ENCODE measurements at places on chromosomes 3 and 15.

- peak; percentile 95 for DNase-seq
Observed at GRCh38 chr3:99355465-99355864, 282.9 kb upstream of the COL8A1 start.

- peak; percentile 75 for DNase-seq
Observed at GRCh38 chr3:128548426-128549282, 55.7 kb upstream of the GATA2 start.

GRCh38 chr3:105959851-105960250, 91.0 kb upstream of the CBLB start:
- no peak for DNase-seq

DNA sequence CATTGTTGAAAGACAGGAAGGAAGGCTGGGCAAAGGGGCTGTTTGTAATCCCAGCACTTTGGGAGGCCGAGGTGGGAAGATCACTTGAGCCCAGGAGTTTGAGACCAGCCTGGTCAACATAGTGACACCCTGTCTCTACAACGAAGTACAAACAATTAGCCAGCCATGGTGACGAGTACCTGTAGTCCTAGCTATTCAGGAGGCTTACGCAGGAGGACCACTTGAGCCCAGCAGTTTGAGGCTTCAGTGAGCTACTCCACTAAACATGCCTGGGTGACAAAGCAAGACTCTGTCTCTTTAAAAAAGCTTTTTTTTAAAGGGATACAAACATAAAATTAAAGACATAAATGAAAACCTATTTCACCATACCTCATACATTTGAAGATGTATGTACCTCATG, 11.1 kb downstream of the SERP1 start:
- DNase-seq, result no peak

- DNase-seq, result no peak
Observed at GRCh38 chr15:40499931-40500330, 29.1 kb downstream of the CHST14 start.

DNA sequence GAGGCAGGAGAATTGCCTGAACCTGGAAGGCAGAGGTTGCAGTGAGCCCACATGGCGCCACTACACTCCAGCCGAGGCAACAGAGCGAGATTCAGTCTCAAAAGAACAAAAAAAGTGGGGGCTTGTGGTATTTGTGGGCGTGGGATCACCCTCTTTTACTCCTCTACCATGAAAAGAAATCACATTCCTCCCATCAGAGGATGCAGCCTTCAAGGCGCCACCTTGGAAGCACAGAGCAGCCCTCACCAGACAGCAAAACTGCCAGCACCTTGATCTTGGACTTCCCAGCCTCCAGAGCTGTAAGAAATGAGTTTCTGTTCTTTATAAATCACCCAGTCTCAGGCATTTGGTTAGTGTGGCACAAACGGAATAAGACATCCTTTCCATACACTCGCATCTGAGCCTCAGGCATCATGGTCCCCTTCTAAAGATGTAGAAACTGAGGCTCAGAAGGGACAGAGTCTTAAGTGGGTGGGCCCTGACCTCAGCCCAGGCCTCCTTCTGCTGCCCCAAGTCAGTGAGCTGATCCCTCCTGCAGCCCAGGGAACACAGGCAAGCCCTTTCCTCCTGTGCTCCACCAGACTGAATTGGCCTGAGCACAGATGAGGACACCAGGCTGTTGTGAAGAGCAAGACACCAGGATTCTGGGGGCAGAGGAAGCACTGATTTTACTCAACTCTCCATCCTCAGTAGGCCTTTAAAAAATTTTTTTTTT, 201.7 kb upstream of the LINGO1 start:
- DNase-seq, result no peak

GRCh38 chr3:23479026-23479425, 275.9 kb downstream of the UBE2E2 start:
- no peak for DNase-seq

DNA sequence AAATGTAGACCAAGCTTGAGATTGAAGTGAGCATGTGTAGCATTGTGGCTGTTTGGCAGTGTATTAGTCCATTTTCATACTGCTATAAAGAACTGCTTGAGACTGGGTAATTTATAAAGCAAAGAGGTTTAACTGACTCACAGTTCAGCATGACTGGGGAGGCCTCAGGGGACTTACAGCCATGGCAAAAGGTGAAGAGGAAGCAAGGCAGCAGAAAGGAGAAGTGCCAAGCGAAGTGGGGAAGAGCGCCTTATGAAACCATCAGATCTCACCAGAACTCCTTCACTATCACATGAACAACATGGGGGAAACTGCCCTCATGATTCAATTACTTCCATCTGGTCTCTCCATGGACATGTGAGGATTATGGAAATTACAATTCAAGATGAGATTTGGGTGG, 8.6 kb upstream of the CERS3 start:
- DNase-seq, result no peak

GRCh38 chr3:139509631-139510030, 29.9 kb downstream of the RBP1 start:
- DNase-seq, result no peak

DNA sequence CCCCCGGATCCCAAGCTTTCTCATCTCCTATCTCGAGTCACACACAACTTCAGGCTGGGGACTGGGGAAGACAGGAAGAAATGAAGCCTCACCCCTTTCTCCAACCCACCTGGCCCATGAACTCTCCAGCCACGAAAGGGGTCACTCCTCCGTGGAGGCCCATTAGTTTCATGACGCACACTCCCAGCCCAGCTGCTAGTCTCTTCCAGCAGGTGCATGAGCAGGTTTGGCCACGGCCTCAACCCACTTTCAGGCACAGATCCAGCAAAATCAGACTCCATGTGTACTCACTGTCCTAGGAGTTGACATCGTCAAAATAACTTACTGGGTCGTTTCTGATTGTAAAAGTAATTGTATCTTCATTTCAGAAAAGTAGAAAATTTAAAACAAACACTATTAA, 76.6 kb downstream of the C3orf70 start:
- no peak for DNase-seq

- peak; percentile 57 for DNase-seq
Observed at GRCh38 chr15:62306851-62307504, 141.9 kb upstream of the C2CD4B start.

- no peak for DNase-seq
Observed at GRCh38 chr3:43379343-43379742, 93.0 kb downstream of the SNRK start.

- DNase-seq, result peak; percentile 75
Observed at GRCh38 chr3:46378426-46378942, 7.7 kb downstream of the CCR5 start.

GRCh38 chr3:143215059-143215458, 95.5 kb downstream of the CHST2 start:
- no peak for DNase-seq

DNA sequence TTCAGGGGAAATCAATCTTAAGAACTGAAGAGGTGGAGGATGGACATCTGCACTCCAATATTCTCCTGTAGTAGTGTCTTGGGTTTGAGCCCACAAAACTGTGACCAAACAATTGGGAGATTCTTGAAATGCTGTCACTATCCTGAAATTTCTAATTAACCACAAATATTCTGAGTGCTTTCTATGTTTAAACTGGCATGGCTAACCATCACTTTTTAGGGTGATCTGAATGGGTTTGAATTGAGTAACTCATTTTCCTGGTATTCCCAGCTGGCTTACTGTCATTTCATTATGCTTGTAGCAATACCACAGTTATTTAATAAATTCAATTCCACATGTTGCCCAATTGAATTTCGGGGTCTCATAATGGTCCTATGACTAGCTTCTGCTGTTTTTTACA, 216.9 kb upstream of the DCBLD2 start:
- no peak for DNase-seq

- no peak for DNase-seq
Observed at GRCh38 chr15:89377842-89378295, 43.2 kb upstream of the POLG start.

- DNase-seq, result no peak
Observed at GRCh38 chr3:37395286-37395685, 220.9 kb upstream of the LRRFIP2 start.

DNA sequence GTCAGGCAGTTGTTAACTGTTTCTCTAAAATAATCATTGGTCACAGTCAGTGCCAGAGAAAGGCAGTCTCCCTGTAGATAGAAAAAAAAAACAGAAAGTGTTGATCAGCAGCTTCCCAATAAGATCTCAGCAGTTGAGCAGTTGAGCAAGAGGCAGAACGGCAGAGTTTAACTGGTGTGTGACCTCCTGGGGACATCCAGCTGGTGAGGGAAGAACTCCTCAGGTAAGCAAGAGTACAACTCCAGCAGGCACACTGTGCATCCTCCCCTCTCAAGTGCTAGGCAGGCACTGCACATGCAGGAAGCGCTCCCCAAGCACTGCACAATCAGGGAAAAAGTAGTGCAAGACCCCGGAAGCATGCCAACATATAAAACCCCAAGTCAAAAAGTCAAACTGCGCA, 1287.2 kb downstream of the NSUN3 start:
- DNase-seq, result no peak

- DNase-seq, result no peak
Observed at GRCh38 chr3:59771768-59772181, 722.0 kb upstream of the CFAP20DC start.

DNA sequence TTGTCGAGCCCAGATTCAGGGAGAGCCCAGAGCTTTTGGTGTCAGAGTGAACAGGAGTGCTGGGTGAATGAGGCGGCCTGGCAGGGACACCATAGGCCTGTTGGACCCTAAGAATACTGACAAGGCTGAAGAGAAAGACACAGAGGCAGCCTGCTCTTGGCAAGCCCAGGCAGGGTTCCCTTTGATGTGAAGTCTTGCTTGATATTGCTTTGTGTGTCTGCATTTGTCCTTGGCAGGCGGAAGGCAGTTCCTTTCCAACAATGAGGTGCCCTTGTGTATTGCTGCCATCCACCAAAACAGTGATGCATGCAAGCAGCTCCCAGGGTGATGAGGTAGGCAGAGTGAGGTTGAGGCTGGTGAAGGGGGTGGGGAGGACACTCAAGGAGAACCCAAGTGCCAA, 152.7 kb upstream of the TSC22D2 start:
- DNase-seq, result no peak

DNA sequence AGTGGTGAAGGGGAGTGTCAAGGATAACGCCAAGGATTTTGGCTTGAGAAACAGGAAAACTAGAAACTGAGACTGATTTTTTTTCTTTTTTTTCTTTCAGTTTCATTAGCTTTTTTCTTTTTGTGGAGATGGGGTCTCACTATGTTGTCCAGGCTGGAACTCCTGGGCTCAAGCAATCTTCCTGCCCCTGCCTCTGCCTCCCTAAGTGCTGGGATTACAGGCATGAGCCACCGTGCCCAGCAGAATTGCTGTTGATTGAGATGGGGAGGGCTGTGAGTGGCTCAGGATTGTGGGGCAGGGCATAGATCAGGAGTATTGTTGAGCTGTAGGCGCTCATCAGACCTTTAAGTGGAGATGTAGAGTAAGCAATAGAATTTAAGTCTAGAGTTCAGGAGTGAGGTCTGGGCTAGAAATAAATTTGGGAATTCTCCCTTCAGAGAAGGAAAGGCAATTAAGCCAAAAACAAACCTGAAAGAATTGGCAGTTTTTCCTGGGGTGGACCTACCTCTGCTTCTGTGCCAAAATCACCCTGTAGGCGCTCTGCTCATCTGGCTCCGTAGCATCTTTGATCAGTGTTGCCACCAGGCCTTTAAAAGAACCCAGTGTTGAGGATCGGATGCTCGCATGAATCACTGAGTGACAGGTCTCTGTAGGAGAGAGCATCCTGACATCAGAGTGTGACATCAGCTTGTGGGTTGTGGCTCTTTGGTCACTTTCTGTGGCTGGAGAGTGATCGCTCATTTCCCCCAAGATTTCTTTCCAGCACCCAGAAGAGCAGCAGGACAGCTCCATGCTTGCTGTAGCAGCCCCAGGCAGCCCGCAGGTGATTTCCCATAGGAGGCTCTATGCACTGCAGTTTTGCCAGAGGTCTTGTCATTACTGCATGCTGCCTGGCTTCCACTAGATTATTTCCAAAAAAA, 15.8 kb downstream of the ABHD17C start:
- DNase-seq, result no peak

GRCh38 chr3:185311991-185312390, 50.9 kb upstream of the MAP3K13 start:
- DNase-seq, result no peak

GRCh38 chr15:90249203-90249863, at the start of gene TTLL13:
Gene TTLL13 (plus strand): TSS chr15:90249556. CDS start chr15:90250631, 1,075 bp downstream.
- peak; percentile 93 for DNase-seq

DNA sequence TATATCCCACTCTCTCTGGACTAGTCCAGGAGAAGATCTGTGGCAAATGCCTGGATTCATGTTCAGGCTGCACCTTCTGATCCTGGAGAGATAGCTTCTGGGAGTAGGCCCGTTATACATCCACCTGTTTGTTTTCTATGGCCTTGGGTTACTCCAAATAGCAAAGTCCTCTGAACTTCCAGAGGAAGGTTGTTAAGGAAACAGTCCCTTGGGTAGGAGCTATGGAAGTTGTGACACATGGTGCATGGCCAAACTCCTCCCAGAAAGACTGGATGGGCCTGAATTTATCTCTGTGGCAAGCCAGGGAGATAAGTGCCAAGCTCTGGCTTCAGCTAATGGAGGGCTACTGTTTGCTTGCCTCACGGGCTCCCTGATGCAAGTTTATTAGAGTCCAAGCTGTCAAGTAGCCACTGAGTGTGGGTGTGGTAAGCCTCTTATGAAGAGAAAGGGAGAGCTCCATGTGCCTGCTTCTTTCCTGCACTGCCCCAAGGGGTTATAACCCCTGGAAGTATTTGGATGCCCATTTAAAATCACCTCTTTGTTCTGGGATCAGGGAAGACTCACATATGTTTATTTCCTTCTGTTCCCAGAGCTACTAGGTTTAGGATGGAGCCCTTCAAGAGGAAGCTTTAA, 328.7 kb upstream of the ATP11B start:
- no peak for DNase-seq

DNA sequence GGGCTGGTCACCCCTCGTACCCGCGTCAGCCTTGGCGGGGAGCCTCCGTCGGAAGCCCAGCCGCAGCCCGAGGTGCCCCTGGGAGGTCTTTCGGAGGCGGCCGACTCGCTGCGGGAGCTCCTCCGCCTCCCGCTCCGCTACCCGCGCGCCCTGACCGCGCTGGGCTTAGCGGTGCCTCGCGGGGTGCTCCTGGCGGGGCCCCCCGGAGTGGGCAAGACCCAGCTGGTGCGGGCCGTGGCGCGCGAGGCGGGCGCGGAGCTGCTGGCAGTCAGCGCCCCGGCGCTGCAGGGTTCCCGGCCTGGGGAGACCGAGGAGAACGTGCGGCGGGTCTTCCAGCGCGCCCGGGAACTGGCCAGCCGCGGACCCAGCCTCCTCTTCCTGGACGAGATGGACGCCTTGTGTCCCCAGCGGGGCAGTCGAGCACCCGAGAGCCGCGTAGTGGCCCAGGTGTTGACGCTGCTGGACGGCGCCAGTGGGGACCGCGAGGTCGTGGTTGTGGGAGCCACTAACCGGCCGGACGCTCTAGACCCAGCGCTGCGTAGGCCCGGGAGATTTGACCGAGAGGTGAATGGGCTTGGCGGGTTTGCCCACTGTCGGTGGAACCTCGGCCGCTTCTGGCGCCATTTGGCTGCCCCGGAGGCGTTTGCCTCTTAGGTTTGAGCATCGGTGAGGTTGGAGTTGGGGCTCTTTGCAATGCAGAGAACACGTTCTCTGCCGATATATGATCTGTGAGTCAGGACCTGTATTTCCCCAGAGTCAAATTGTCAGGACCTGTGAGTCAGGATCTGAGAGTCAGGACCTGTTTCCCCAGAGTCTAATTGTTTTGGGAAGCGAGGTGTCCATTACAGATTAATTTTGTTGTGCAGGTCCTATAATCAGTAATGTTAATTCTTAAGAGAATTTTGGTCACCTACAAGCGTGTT, 24.9 kb upstream of the GATM start:
- peak; percentile 63 for DNase-seq
